ENCODE measurements at places on chromosomes 4 and X.

DNA sequence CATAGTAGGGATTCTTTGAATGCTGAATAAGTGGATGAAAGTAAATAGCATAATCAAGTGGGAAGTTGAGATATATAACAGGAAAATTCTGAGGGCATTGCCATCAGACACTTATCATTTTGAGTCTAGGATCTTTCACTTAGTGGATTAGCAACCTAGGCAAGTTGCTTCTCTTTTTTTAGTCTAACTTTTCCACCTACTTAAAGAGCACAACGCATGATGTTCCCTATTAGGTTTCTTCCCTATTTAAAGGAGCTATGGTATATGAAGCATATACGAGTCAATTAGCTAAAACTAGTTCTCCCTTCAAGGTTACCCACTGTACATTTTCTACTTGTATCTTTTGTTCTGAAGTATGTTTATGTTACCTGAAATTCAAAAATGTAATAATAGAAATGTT is 67.1 kb upstream of the HS3ST1 start:
- DNase-seq, result no peak

DNA sequence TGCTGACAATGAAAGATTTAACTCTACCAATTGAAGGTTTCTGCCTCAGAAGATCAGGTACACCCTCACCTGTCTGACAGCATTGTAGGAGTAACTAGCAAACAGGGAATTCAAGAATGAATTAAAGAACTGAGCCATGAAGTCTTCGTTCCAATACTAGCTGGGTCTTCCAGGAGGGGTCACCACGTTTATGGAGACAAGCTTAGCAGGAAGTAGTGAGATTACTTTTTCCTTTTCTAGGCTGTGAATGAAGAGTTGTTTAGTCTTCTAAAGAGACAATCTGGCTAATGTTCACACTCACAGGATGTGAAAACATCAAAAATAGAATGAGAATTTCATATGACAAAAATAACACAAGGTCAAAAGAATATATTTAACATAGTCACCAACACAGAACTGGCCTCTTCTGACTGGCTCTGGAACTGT is 54.9 kb downstream of the REELD1 start:
- no peak for DNase-seq

GRCh38 chrX:4435905-4436304 is 722.5 kb upstream of the PRKX start:
- DNase-seq, result no peak

GRCh38 chr4:5553801-5554200 is 154.6 kb downstream of the EVC2 start:
- DNase-seq, result no peak

GRCh38 chr4:79678472-79679202 is 270.6 kb upstream of the GK2 start:
- no peak for DNase-seq

- no peak for DNase-seq
Observed at GRCh38 chr4:183790661-183791060, 114.4 kb upstream of the STOX2 start.

DNA sequence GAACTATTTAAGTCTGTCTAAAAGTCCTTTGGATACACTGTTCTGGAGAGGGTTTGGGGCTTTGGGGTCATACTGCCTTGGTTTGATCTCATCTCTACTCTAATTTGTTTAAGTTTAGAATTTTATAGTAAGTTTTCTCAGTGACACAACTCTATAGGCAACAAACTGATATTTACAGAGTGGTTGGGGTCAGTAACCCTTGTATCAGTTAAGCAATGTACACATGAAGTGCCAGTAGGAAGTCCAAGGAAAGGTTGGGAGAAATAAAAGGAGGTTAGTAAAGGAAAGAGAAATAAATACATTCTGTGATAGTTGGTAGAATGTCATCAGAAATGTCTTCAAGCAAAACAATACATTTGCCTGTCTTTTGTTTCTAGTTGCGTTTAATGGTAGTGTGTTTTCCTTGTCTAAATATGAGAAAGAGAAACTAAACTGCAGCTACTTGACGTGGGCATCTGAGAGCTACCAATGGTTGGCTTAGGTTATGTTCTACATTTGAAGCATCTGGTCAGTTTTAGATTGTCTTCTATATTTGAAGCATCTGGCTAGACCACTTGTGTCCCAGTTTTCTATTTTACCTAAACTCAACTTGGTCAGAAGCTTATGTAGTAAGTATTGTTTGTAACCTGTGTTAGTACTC is 6.9 kb downstream of the ATP7A start:
- no peak for DNase-seq

DNA sequence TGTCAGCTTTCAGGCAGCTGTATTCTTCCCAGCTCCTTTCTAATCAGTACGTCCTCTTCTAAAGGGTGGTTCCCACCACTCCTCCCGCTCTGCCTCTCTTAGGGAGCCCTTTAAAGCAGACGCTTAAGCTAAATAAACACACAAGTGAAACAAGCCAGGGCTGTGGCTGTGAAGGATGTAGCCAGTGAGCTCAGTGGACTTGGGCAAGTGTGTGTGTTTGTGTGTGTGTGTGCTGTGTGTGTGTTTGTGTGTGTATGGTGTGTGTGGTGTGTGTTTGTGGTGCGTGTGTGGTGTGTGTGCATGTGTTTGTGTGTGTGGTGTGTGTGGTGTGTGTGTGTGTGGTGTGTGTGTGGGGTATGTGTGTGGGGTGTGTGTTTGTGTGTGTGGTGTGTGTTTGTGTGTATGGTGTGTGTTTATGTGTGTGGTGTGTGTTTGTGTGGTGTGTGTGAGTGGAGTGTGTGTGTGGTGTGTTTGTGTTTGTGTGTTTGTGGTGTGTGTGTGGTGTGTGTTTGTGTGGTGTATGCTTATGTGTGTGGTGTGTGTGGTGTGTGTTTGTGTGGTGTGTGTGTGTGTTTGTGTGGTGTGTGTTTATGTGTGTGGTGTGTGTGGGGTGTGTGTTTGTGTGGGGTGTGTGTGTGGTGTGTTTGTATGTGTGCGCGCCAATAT is 283.3 kb downstream of the PTTG2 start:
- no peak for DNase-seq

DNA sequence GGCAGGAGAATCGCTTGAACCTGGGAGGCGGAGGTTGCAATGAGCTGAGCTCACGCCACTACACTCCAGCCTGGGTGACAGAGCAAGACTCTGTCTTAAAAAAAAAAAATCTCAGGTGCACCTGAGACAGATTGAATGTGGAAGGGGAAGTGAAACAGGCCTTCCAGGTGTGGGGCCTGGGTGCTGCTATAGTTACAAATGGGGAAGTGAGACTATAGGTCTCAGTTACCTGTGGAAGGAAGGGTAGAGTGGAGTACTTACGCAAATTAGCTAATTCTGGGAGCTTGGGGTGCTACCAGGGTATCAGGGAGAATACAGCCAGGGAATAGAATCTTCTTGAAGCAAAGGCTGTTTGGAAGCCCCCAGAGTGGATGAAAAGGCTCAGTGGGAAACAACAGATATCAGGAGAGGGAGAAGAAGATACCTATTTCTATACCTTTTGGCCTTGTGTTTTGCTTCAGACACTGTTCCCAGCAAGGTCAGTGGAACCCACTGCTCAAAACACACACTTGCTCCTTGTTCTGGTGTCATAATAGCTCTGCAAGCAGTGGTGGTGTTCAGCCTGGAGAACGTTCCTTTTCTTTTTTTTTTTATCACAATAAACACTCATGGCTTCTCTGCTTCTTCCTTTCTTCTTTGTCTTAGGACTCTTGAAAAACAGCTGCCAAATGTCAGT is 7.0 kb downstream of the CD38 start:
- DNase-seq, result no peak

- no peak for DNase-seq
Observed at GRCh38 chr4:141131723-141132071, 1.6 kb downstream of the RNF150 start.

GRCh38 chr4:113732967-113733527 is 28.5 kb downstream of the CAMK2D start:
- DNase-seq, result no peak

GRCh38 chr4:105120626-105121025 is 26.1 kb upstream of the TET2 start:
- DNase-seq, result no peak

DNA sequence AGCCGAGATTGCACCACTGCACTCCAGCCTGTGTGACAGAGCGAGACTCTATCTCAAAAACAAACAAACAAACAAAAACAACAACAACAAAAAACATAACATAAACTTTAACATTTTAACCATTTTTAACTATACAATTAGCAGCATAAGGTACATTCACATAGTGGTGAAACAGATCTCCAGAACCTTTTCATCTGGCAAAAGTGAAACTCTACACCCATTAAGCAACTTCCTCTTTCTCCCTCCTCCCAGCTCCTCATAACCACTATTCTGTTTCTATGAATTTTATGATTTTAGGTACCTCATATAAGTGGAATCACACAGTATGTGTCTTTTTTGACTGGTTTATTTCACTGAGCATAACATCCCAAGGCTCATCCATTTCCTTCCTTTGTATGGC is 103.6 kb downstream of the FAM13A start:
- no peak for DNase-seq

GRCh38 chr4:9952415-9952950 is 68.8 kb downstream of the SLC2A9 start:
- no peak for DNase-seq

DNA sequence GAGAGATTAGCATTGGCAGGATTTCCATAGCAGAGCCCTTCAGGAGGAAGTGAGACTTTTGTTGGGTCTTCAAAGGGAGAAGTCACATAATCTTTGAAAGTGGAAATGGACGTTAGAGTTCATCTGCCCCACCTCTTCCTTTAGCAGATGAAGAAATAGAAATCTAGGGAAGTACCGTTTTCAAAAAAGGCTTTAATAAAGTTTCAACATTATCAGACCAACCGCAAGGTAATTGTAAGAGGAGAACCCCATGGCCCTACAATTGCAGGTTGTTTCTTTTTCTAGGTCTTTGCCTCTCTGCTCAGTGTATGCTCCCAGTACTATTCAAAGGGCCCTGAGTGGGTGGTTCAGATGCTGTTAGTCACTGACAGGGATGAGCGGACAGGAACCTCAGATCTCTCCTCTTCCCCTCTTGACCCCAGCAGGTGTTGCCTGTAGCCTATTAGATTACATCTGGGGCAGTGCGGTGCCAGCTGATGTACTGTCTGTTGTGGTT is 48.6 kb upstream of the AP1S2 start:
- DNase-seq, result no peak

DNA sequence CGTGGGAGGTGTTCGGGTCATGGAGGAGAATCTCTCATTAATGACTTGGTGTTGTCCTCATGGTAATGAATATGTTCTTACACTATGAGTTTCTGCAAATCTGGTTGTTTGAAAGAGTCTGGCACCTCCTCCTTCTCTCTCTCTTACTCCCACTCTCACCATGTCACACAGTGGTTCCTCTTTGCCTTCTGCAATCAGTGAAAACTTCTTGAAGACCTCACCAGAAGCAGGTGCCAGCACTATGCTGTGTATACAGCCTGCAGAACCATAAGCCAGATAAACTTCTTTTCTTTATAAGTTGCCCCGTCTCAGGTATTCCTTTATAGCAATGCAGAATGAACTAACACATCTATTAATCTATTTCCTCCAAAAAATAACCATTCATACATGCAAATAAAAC is 275.0 kb downstream of the ANTXR2 start:
- no peak for DNase-seq

DNA sequence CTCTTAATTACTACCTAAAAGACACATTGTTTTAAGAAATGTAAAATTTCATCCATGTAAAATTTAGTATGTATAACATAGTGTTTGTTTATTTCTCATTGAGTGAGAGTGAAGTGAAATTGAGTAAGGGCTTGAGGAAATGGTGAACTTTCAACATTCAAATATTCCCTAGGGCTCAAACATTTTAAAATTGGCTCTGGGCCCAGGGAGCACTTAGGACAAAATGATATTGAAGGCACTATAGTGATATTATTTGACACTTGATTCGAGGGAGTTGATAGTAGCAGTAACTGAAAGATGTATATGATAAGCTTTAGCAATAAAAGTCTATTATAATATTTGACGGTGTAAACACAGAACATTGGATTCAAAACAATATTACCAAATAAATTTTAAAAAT is 1244.0 kb upstream of the TENM3 start:
- no peak for DNase-seq

GRCh38 chrX:152403515-152403914 is 47.6 kb downstream of the GABRA3 start:
- no peak for DNase-seq

DNA sequence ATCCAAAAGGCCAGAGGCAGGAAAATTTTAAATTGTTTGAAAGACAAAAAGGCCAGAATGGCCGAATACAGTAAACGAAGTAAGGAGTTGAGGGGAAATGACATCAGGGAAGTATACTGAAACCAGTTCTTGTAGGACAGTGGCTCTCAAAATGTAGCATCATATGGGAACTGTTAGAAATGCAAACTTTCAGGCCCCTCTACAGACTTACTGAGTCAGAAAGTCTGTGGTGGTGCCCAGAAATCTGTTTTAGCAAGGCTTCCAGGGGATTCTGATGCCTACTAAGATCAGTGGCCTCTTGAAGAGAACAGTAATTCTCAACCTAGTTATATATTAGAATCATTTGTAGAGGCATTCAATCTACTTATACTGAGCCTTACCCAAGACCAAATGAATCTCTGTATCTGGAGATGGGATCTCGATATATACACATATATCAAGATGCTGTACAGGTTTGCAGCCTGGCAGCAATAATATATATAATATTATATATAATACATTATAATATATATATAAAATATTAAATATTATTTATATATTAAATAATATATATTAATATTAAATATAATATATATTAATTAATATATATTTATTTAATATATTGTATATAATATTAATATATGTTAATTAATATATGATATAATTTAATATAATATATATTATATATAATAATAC is 39.7 kb downstream of the ADAMTS3 start:
- no peak for DNase-seq

- no peak for DNase-seq
Observed at GRCh38 chrX:28582511-28582910, 4.7 kb upstream of the IL1RAPL1 start.

DNA sequence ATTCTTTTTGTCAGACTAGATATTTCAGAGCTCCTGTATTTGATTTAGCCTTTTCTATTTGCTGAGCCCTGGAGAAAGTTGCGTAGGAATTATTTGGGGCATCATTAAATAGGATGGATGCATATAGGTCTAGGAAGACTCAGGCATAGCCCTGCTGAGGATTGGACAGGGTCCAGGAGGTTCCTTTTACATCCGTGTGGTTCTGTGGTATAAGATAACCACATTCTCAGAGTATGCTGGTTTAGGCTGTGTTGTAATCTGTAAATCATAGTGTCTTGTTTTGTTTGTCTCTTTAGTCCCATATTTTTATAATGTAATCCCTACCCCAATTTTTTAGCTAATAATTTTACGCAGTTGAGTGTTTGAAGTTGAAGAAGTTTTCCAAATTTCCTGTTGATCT is 513.7 kb downstream of the RPA4 start:
- DNase-seq, result no peak

DNA sequence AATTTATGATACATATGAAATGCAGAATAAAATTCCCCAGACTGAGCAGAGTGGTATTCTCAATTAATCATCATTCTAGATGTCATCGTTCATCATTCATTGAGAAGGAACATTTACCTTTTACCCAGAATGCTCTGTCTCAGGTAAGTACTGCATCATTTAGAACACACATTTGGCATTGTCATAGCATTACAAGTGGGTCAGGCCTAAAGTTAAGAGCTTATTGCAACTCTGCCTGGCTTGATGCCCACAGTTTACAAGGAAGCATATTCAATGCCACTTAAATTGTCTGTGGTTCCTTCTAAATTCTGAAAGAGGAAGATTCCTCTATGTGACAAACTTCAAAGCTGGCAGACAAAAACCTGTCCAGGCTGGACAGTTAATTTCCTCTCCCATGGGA is 87.3 kb downstream of the CAMK2D start:
- DNase-seq, result no peak
